ENCODE measurements at places on chromosomes 2 and 18. TPM values are rescaled to one million over a fixed set of nuclear protein-coding genes. Genes with fewer than 3 reads are reported as not detected.

The LMAN1 gene
- 68.5 TPM for total RNA-seq

- DNase-seq: no peak
Measured at GRCh38 chr2:70094171-70094977, 7.1 kb downstream of the PCBP1 start.

The MAT2A gene
- 59.5 TPM for total RNA-seq

The PLGLB1 gene
- total RNA-seq: 0.34 TPM

- DNase-seq: no peak
Measured at GRCh38 chr2:11579867-11580659, 46.2 kb downstream of the GREB1 start.

- no peak for DNase-seq
Measured at GRCh38 chr18:54801374-54801773, 26.9 kb upstream of the RAB27B start.

GRCh38 chr2:100176925-100177324 is 34.5 kb upstream of the AFF3 start:
- no peak for DNase-seq

DNA sequence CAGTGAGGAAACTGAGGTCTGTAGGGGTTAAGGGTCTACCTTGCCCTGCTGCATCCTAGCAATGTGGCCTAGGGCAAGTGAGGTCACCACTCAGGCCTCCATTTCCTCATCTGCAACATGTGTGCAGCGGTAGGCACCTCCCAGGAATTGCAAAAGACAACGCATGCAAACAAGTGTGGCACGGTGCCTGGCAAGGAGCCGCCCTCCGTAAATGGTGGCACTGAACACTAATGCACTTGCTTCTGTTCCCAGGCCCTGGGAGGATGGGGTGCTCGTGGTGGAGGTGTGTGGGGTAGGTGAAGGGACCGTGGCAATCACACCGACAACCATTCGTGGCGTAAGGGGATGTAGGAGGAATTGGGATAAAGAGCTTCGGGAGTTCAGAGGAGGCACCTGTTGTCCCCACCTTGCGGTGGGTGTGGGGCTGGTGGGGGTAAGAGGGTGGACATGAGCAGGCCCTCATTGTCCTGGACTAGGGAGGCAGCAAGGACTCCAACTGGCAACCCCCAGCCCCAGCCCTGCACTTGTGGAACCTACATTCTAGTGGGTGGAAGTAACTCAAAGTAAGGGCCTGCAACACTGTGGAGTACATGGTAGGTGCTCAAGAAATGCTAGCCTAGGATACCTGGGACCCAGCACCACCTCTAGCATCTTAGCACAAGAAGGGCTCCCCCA is 26.0 kb downstream of the ATOH8 start:
- DNase-seq: no peak

The IMPA2 gene
- 379 TPM for total RNA-seq

GRCh38 chr2:219207884-219208740 is 1.5 kb downstream of the ZFAND2B start:
- DNase-seq: no peak

DNA sequence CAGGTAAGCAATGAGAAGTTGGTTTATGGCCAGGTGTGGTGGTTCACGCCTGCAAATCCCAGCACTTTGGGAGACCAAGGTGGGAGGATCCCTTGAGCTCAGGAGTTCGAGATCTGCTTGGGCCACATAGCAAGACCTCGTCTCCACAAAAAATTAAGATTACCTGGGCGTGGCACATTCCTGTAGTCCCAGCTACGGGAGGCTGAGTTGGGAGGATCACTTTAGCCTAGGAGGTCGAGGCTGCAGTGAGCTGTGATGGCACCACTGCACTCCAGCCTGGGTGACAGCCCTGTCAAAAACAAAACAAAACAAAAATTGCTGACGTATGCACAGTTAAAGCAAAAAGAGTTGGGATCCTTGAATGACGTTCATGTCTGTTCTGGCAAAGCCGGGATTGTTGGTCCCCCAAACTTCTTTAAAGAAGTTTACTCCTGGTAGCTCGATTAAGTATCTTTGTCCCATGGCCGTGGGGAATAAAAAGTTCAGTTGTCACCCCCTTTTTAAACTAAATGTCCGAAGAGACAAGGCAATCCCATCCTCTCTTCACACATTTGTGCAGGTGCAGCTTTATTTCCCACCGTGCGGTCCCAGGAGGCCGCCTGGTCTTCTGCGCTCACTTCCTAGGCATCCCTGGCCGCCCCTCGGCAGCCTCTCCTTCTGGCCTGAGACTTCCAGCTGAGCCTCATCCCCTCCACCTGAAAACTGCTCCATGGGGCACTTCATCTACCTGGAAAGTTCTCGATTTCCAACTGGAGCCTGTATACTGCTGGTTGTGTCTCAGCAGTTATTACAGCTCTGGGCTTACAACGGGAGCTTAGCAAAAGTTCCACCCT is 762 bp upstream of the SPOPL start:
- no peak for DNase-seq

DNA sequence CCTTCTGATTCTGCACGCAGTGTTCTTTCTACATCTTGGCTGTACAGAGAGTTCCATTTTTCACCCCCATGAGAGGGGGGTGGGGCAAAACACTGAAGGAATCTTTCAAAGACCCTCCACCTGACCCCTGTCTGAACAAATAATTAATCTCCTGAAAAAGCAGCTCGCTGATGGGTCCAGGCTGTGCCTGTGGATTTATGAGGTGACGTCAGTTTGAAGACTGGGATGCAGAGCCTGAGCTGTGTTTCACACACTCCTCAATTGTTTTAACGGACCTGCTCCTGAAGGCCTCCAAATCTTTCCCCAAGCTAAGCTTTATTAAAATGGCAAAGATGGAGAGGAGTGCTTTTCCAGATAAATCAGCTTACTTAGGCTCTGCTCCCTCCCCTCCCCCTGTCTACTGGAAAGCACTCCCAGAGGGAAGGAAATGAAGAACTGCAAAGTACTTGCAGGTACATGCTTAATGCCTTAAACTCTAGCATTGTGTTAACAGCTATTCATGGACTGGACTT is 390.2 kb upstream of the TNP1 start:
- DNase-seq: no peak

The GPR75 gene
- total RNA-seq: not detected

- no peak for DNase-seq
Measured at GRCh38 chr2:121343191-121343590, 58.2 kb upstream of the TFCP2L1 start.

- no peak for DNase-seq
Measured at GRCh38 chr2:142222715-142223114, 91.9 kb upstream of the LRP1B start.

DNA sequence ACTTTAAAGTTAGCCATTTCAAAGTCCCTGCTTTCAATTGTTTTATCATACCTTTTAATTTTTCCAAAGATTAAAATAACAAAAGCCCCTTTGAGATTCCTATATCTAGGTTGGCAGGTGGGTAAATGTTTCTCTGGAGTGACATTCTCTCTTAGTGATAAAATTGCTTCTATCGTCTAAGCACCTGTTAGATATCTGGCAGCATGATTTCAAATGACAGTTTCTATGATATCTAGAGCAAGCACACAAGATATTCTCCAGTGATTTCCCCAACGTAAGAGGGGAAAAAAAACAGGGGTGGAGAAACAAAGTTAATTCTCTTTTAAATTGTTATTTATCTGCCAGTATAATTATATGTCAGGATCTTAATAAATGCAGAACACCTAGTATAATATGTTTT is 610.2 kb downstream of the DSC3 start:
- DNase-seq: no peak

The STPG4 gene
- 0.37 TPM for total RNA-seq

- no peak for DNase-seq
Measured at GRCh38 chr2:210519594-210519993, 36.8 kb upstream of the CPS1 start.

The CAPN14 gene
- total RNA-seq: 1.6 TPM

The RFX8 gene
- total RNA-seq: not detected

DNA sequence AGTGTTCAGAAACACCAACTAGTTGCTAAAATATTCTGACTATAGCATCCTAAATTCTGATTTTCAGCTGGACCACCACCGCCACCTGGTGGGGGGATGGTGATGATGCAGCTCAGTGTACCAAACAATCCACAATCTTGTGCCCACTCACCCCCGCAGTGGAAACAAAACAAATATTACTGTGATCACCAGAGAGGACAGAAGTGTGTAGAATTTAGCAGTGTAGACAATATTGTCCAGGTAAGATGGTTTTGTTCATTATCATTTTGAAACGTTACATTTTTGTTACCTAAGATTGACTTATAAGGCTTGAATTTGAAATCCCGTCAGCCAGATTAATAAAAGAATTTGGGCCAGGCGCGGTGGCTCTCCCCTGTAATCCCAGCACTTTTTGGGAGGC is 31.7 kb upstream of the UBXN4 start:
- peak; percentile 16 for DNase-seq

DNA sequence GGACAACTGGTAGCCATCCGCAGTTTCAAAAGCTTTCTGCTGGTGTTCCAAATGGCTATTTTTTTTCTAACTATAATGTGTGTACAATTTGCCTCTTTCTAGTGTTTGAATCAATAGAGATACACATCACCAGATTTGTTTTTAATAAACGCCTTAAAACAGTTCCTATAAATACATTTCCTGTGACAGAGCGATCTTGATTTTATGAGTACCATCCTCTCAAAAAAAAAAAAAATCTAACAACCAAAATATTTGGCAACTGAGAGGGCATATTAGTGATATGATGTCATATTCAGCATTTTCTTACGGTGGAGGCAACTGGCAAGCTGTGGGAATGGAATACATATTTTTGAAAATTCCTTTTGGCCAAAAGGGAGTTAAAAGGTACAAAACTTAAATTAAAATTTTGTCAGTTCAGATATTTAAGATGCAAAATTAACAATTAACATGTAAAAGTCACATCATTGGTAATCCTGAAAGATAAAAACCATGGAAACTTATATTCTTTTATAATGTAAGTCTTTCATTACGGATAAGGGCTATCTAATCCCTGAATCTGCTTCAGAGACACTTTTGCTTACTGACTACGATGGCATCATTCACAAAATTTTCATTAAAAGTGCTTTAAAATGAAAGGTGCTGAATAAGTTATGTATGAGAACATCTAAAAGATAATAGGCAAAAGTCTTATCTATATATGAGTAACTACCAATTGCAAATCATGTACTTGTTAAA is 268.4 kb downstream of the TCF4 start:
- DNase-seq: no peak

DNA sequence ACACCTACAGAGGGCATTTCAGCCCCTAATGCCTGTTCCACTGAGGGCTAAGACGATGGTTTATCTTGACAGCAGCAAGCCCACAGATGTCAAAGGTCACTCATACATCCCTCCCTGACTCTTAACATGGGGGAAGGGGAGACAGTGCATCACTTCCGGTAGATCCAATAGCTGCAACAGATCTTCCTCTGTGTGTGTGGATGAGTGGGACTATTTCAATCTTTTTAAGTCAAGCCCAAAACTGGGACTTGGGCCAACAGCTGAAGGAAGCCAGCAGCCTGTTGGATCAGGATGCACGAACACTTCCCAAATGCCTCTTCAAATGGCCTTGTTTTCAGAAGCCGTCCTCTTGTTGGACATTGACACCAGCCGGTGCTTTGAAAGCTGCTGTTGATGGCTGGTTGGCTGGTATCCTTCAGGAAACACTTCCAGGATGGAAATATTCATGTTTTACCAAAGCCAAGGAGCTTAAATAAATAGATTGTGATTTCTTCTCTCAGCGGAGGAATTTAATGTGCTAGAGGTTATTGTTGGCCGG is 59.2 kb downstream of the IL1R2 start:
- DNase-seq: no peak

The ANKRD36B gene
- total RNA-seq: 6.4 TPM

The PRKD3 gene
- total RNA-seq: 32.7 TPM

The MFSD2B gene
- not detected for total RNA-seq

- no peak for DNase-seq
Measured at GRCh38 chr2:122263746-122264145, 508.3 kb downstream of the TSN start.

DNA sequence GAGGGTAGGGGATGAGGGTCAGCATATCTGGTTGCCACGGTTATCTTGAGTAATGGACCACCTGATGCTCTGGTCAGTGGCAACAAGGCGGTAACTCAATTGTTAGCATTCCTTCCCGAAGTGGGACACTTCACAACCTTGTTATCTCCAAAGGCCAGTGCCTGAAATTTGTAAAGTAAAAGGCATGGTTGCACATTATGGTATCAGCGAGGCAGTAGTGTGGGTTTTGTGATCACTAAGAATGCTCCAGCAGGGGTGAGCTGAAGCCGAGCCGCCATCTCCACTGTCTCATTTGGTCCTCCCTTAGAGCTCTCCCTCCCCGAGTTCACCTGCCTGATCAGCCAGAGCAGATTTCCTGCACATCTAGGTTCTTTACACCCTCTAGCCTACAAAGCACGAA is 50.5 kb upstream of the LGALSL start:
- no peak for DNase-seq

The GNLY gene
- not detected for total RNA-seq

The GAREM1 gene
- total RNA-seq: 2.0 TPM

The GRHL1 gene
- total RNA-seq: 9.1 TPM

DNA sequence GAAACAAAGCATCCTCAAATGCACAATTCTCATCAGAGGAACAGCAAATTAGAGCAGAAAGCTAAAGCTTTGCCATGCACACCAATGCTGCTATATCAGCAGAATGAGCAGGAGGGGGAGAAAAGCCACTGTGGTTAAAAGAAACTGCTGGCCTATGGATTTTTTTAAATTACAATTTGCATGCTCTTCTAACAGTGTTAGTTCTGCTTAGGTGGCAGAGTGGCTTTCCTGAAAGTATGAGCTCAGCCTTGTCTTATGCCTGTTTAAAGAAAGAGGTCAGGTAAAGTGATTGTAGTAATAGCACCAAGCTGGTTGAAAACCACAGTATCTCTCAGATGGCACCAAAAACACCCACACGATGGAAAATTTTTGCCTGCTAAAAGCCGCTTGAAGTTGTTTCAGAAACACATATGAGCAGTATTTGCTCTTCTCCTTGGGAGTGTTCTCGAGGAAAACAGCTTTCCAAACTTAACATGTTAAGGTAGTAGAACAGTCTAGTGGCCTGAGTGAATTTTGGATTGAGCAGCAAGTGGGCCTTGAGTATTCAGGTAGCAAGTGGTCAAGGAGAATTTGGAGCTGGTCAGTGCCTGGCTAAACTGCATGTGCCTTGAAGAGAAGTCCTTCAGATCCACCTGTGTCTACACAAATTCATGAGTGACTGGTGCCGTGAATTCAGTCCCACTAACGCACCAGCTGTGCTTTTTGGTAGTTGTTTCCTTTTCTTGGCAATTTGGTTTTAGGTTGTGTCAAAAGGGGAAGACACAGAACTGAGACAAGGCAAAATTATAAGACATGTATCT is 19.6 kb upstream of the NDUFV2 start:
- no peak for DNase-seq

The GPAT2 gene
- total RNA-seq: not detected

Data from Caki2 (cell line).